ENCODE measurements at places on chromosomes 4 and X.
A peak's percentile ranks its signal among the peaks of the same experiment; 100 is the strongest.

DNA sequence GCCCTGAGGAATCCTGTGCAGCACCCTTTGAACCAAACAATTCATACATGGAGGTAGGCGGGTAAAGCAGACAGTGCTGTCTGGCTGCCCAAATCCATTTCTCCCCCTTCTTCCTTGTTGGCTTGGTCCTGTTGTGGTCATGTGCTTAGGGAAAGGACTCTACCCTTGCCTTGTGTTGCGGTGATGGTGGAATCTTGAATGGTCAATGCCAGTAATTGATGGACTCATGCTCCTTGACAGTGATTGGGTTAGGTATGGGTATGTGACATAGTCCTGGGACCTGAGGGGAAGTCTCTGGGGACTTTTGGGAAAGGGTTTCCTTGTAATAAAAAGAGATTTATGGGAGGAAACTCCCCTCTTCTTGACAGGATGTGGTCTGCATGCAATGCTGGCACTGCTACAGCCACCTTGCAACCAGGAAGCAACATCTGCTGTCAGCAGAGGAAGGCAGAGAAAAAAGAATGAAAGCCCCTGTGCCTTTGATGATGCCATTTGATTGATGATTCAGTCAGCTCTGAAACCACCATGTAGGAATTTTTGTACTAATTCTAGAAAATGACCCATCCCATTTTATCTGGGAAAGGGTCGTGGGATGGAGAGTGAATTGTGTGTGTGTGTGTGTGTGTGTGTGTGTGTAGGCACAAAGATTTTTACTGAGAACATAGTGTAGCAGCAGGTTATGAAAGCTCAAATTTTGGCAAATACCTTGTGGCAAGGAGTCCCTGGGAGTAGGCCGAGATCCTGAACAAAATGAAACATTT is 30.0 kb upstream of the HUWE1 start:
- no peak for DNase-seq

- no peak for DNase-seq
Observed at GRCh38 chr4:145775406-145775805, 95.5 kb downstream of the C4orf51 start.

DNA sequence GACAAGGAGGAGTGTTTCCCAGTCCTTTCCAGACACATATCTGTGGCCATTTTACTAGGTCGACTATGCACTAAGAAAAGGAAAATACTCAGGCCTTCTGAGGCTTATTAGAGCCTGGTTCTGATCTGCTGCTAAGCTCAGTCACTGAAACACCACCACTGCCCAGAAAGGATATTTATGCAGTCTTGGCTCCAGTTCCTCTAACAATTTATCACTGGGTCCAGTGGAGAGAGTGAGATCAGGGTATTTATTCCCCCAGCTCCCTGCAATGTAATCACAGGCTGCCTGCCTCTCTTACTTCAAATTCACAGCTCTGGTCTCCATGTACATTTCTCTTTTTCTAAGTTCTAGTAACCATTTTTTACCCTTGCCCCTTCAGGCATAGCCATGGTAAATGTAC is 81.6 kb upstream of the INPP4B start:
- DNase-seq: no peak

GRCh38 chr4:99642725-99643489 is 14.7 kb downstream of the C4orf54 start:
- DNase-seq: no peak

DNA sequence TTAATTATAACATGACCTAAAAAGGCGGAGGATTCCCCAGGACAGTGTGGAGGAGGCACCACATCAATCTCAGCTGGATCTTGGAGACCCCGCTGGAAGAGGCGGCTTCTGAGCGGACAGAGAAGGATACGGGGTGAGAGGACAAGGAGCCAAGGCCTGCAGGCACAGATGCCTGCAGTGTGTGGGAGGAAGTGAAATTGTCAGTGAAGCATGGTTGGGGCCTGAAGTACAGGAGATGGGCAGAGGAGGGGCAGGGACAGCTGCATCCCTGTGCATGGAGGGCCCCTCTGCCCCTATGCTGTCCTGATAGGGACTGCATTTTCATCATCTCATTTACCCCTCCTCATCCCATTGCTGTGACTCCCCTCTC is 1.7 kb upstream of the SLC2A9 start:
- no peak for DNase-seq

GRCh38 chr4:124437853-124438495 is 274.6 kb downstream of the ANKRD50 start:
- no peak for DNase-seq

GRCh38 chrX:151873096-151873495 is 39.6 kb upstream of the MAGEA4 start:
- no peak for DNase-seq

DNA sequence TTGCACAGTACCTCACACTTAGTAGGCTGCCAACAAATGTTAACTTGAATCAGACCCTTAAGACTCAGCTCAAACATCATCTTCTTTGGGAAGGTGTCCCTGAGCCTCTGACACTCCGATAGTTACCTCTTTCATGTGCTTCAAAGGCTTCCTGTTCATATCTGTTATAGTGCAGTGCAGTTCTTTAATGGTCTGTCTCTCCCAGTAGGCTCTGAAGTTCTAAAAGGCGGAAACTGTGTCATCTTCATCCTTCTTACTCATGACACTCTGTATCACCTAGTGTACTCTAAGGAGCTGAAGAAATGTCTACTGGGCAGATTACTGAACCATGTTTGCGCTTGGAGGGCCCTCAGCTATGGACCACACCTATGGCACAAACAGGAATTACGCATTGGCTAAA is 2.1 kb upstream of the DIAPH2 start:
- DNase-seq: no peak

GRCh38 chr4:72525938-72526337 is 43.1 kb downstream of the ADAMTS3 start:
- DNase-seq: no peak

DNA sequence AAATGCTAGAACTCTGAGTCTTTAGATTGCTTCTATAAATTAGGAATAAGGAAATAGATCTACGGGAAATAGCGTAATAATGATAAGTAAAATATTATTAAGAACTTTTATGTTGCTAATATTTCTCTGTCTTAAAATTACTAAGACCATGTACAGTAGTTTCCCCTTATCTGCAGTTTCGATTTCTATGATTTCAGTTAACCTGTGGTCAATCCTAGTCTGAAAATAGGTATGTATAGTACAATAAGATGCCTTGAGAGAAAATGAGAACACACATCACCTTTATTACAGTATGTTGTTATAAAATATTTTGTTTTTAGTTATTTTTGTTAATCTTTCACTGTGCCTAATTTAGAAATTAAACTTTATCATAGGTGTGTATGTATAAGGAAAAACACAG is 92.6 kb downstream of the CCSER1 start:
- DNase-seq: no peak

DNA sequence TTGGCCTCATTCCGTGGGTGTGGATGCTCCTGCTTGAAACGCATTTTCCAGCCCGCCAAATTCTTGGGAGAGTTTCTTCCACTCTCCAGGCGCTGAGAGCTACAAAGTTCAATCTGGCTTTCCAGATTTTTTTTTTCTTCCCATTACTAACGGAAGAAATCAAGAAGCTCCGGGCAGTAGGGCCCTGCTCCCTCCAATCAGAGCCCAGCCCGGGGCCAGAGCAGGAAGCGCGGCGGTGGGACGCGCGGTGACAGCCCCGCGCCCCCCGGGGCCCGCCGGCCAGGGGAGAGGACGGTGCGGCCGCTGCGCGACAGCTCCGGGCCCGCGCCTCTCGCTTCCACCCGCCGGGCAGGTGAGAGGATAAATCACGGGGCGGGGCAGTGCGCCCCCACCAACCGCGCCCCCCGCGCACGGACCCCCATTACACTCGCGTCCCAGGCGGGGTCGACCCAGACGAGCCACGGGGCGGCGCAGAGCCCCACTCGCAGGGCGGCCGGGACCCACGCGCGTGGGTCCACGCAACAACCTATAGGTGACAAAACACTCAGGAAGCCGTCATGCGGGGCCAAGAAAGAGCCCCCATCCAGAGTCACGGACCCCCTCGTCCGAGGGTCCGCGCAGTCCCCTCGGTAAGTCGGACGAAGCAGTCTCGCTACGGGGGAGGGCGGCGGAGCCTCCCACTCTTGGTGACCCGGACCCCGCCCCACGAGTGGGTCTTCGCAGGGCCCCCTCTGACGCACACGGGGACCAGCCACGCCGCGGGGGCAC is 868 bp downstream of the AFAP1 start:
- DNase-seq: no peak

DNA sequence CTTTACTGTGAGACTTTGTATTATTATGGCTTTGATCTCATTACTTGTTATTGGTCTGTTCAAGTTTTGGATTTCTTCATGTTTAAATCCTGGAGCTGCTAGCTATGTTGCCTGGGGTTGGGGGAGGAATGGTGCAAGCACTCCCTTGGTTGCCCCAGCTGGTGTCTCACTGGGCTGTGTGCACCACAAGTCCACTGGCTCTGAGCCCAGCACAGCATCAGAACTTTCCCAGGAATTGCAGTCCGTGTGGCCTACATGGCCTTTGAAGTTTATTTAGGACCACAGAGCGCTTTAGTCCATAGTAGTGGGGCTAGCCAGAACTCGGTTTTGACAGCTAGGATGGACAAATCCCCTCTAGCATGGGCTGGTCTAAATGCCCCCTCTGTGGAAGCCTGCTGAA is 278.8 kb upstream of the RPS6KA3 start:
- DNase-seq: no peak

GRCh38 chr4:80185787-80186548 is 11.3 kb upstream of the PRDM8 start:
- DNase-seq: no peak

- no peak for DNase-seq
Observed at GRCh38 chrX:155259752-155260151, 4.5 kb downstream of the RAB39B start.

DNA sequence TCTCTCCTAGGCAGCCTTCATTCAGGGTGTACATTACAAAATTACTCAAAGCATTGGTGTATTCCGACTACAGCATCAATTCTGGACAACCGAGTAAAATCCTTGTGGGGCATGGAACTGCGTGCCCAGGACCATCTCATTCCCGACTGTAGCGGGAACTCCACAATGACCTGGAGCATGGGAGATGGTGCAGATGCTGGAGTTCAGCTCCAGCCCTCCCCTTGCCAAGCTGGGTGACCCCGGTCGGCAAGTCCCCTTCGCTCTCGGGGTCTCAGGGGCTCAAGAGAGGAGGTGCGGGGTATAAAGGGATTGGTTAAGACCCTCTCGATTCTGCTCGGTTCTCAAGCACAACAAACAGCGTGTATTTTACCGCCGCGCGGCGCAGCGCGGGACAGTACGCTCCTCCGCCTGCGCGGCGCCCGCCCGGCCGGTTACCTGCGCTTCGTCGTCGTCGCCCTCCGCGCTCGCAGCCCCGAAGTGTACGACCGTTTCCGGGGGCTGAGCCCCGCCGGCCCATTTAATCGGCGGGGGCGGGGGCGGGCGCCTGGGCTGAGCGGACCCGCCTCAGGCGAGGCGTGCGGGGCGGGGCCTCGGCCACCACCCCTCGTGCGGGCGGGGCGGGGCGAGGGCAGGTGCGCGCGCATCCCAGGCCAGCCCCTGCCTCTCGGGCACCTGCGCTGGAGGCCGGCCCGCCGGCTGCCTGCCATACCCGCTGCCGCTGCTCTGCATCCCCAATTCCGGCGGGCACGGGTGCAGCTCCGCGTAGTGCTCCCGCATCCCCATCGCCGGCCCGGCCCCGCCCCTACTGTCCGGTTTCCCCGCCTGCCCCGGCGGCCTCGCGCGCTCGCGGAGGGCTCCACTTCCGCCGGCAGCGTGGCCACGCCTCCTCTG is at the start of gene G6PD:
Gene G6PD, minus strand, starts transcription at position 493 of the 891 bp plus-strand sequence. CDS start 691 bp downstream, outside the sequence.
- peak; percentile 46 for DNase-seq

GRCh38 chrX:44435047-44435446 is 91.6 kb upstream of the EFHC2 start:
- DNase-seq: no peak

- DNase-seq: no peak
Observed at GRCh38 chr4:108148316-108148715, 20.4 kb downstream of the LEF1 start.

- no peak for DNase-seq
Observed at GRCh38 chr4:20378181-20378580, 126.5 kb downstream of the SLIT2 start.

- DNase-seq: no peak
Observed at GRCh38 chr4:120440730-120441129, 374.1 kb upstream of the MAD2L1 start.

GRCh38 chrX:103585411-103586313 is at the start of gene TCEAL4:
TCEAL4 (plus strand) TSS chrX:103585515; CDS start chrX:103586676, 1,161 bp downstream.
- no peak for DNase-seq

DNA sequence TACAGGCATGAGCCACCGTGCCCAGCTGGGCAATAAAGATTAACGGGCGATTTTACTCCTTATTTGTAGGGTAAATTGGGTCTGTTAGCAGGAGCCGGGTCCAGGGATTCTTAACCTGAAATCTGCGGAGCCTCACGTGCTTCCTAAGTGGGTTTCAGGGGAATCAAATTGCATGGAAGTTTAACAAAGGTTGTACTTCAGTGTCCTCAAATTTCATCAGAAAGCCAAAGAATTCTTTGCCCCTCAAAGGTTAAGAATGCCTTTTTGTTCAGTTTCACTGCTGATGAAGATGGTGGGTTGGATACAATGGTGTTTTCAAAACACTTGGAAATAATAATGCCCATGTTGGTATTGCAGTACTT is 67.9 kb downstream of the AFF1 start:
- DNase-seq: no peak

- DNase-seq: no peak
Observed at GRCh38 chr4:40264995-40265909, 68.4 kb downstream of the RHOH start.

DNA sequence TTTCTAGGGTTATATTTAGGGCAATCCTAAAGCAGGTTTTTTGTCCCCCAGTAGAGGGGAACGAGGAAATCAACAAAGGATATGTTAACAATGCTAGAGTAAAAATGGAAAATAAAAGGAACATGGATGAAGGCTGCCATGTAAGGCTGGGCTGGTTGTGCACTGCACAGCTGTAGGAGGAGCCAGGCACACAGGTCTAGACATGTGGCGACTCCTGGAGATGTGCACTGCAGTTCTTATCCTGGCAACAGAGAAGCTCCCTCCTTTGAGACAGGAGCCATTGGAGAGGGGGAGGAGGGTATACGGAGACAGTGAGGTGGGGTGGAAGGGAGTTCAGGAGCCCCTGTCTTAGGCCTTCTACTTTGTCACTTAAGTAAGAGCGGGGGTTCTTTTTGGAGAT is 65.9 kb downstream of the NAT8L start:
- no peak for DNase-seq

- no peak for DNase-seq
Observed at GRCh38 chr4:39729557-39729956, 31.6 kb downstream of the UBE2K start.

DNA sequence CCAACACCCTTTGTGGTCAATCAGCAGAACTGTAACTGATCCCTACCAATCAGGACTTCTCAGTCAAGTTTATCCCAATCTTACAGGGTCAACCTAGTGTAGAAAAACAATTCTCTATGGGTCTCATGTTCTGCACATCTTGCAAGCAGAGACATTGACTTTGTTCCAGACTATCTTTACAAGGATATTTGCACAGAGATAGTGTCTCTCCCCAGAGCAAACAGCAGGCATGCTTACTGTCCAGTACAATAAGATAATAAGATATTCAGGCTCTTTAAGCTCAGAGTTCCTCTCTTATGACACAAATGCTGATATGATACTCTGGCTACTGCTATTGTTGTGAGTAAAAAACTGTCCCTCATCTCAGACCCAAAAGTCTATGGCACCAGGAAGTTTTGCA is 53.2 kb downstream of the ACSL4 start:
- DNase-seq: no peak

Measured in activated naive CD8-positive, alpha-beta T cell treated with anti-CD3 and anti-CD28 coated beads, Interleukin-2, amount 50 U/mL, for 16 hours (primary cell).